ENCODE measurements at places on chromosomes 1 and 21.

- DNase-seq = no peak
Observed at GRCh38 chr1:179818260-179818659, 59.3 kb downstream of the TOR1AIP2 start.

DNA sequence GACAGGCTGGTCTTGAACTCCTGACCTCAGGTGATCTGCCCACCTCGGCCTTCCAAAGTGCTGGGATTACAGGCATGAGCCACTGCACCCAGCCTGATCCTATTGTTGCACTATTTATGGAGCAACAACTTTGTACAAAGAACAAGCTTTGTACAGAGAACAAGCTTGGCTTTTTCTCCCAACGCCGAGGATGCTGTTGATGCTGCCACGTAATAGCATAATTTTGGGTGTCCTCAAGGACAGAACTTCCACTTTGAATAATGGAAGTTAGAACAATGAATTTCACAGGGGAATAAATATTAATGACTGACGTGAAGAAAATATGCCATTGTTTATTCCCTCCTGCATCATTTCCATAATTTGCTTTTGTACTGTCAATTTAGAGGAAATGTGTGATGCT lies 12.8 kb upstream of the RBP7 start:
- no peak for DNase-seq

DNA sequence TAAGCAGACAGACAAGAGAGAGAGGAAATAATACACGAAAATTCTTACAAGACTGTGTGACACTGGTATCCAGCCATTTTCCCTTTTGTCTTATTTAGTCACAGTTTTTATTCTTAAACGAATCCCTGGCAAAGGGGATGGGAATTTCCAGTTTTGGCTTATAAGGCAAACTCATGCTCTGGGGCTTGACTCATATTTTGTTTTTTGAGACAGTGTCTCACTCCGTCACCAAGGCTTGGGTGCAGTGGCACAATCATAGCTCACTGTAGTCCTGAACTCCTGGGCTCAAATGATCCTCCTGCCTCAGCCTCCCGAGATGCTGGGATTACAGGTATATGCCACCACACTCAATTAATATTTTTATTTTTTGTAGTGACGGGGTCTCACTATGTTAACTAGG lies 31.9 kb downstream of the PTGER3 start:
- no peak for DNase-seq

DNA sequence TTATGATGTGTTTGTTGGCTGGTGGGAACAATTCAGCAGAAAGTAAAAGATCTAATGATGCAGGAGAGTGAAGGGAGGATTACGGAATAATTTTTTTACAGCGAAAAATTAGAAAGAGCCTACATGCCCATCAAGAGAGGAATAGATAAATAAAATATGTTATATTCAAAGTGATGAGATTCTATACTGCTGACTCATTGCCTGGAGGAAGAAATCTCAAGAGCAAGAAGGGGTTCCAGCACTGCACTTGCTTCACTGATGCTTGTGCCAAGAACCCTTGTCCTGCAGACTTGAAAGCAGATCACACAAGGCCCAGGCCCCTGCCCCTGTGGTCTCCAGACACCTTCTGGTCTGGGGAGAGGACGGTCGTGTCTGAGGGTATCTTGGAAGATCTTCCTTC lies 295.1 kb upstream of the POU3F1 start:
- no peak for DNase-seq

GRCh38 chr1:51287966-51288365 lies 42.4 kb downstream of the TTC39A start:
- DNase-seq = no peak

GRCh38 chr1:212611000-212611948 lies 2.7 kb downstream of the ATF3 start:
- DNase-seq = no peak

GRCh38 chr1:161486806-161487741 lies 18.2 kb upstream of the FCGR2A start:
- no peak for DNase-seq

- DNase-seq = no peak
Observed at GRCh38 chr1:17765444-17766411, 10.6 kb downstream of the ACTL8 start.

DNA sequence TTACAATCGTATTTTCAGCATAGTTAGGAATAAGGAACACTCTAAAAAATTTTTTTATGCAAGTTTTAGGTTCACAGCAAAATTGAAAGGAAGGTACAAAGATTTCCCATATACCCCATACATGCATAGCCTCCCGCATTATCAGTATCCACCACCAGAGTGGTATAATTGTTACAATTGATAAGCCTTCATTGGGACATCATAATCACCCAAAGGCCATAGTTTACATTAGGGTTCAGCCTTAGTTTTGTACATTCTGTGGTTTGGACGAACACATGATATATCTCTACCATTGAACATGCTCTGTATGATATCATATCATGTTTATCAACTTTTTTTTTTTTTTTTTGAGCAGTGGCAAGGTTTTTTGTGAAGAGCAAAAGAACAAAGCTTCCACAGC lies 180.0 kb downstream of the SDCCAG8 start:
- DNase-seq = no peak

- no peak for DNase-seq
Observed at GRCh38 chr1:247241691-247242090, 14.2 kb upstream of the VN1R5 start.
